ENCODE measurements at places on chromosomes 4 and X.

- DNase-seq = no peak
Measured at GRCh38 chr4:85548841-85549240, 73.9 kb downstream of the ARHGAP24 start.

GRCh38 chr4:98663226-98664006 is 5.0 kb upstream of the TSPAN5 start:
- peak; percentile 63 for DNase-seq

DNA sequence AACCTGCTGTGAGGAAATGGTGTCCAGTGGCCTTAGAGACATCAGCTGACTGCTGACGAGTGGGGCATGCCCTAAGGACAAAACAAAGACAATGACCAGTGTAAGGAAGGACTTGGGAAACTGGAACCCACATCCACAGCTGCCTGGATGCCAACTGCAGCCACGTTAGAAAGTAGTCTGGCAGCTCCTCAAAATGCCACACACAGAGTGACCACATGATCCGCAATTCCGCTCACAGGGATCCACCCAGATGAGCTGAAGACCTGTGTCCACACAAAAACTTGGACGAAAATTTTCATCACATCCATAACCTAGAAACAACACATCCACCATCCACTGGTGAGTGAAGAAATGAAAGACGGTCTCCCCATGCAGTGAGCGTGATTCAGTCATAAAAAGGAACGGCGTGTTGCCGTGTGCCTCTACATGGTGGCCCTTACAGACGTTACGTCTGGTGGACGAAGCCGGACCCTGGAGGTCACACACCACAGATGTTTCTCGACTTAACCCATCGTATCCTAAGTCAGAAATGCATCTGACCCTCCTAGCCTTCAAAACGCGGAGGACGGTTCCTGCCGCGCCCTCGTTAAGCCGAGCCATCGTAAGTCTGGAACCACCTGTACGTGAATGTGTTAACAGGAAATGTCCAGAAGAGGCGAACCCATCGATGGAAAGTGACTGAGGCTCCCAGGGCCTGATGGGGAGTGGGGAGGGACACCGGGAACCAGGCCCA is 40.6 kb upstream of the MXD4 start:
- DNase-seq = no peak

- DNase-seq = no peak
Measured at GRCh38 chr4:136829280-136829679, 703.0 kb downstream of the PCDH18 start.

DNA sequence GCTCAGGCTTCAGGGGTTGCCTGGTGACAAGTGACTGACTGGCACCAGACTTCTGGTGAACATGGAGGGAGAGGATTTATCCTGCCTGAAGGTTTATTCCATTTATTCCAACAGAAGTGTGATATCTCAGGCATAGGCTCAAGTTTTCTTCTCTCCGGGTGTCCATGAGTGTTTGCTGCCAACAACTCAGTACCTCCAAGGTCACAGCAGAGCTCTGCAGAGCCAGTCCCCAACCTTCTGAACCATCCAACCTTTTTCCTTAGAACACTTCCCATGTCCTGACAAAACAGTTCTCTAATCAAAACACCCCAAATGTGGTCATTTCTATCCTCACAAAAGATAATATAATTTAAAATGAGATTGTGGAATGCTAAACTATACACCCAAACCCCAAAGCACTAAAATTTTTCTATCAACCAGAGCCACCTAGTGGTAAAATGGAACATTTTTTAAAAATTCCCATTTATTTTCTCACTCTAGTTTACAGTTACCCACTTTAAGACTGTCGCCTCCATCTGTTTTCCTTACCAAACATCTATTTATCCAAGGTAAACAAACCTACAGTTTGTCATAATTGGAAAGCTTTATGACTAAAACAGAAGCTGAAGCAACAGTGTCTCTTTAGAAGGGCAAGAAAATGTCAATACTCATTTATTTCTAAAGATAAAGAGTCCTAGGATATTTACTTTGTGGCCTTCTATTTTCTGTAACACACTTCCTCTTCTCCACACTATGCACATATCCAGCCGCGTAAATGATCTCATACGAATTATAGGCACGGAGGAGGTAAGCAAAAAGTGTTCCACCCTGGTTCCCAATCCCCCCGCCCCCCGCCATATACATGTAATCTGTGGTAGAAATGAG is 39.5 kb downstream of the TMEM154 start:
- DNase-seq = no peak

GRCh38 chrX:34810364-34810763 is 132.2 kb upstream of the FAM47B start:
- no peak for DNase-seq

DNA sequence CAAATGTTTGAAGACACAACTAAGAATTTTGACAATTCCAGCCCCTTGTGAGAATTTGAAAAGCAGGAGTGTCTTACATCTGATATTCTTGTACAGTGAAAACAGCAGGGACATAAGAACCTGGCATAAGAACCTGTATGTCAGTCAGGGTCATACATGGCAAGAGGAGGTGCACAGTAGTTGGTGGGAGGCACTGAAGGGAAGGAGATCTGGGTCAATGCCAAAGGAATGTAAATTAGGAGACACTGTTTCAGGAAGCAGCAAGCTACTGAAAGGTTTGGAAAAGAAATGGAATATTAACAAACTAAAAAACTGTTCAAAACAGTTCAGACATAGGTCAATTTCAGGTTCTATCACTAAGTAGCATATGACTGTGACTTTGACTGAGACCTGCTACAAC is 25.0 kb upstream of the SPP1 start:
- DNase-seq = no peak

DNA sequence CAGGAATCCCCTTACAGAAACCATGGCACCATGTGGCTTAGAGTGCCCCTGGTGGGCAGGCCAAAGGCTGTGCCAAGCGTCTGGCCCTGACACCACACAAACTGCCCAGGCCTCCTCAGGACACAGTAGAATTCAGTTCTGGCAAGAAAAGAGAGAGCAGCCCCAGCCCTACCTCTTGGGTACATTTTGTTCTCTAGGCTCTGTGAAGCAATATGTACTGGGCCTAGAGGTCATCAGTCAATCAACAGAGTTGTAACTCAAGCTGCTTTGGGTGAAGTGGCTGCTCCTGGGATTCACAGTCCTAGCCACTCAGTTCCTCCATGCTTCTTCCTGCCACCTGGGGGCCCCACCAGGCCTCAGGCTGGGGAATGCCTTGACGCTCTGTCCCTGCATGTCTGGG is 158.1 kb upstream of the MAMLD1 start:
- no peak for DNase-seq

DNA sequence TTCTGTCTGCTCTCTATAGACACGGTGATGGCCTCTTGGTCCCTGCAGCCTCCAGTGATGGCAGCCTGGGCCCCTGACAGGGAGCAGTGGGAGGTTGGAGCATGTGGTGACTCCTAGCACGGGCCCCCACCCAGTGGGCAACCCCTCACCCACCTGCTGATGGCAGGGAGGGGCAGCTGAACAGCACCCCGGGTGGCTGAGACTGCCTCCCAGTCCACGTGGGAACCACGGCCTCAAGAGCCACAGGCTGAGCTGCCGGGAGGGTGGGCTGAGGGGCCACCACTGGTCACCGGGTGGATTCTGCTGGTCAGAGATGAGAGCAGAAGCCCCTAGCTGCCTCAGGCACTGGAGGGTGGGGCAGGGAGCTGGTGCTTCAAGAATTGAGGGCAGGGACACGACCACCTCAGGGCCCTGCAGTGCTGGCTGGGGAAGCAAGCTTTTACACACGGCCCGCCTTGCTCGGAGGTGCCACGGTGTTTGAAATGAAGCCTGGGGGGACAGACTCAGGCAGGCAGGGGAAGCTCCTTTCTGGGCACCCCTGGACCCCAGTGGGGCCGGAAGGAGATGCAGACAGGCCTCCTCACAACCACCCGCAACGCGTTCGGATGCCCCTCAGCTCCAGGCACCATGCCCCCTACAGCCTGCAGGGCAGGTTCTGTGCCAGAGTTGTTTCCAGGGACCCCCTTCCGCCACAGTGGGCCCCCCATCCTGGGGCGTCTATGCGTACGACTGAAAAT is 6.3 kb upstream of the HAUS3 start:
- DNase-seq = no peak

DNA sequence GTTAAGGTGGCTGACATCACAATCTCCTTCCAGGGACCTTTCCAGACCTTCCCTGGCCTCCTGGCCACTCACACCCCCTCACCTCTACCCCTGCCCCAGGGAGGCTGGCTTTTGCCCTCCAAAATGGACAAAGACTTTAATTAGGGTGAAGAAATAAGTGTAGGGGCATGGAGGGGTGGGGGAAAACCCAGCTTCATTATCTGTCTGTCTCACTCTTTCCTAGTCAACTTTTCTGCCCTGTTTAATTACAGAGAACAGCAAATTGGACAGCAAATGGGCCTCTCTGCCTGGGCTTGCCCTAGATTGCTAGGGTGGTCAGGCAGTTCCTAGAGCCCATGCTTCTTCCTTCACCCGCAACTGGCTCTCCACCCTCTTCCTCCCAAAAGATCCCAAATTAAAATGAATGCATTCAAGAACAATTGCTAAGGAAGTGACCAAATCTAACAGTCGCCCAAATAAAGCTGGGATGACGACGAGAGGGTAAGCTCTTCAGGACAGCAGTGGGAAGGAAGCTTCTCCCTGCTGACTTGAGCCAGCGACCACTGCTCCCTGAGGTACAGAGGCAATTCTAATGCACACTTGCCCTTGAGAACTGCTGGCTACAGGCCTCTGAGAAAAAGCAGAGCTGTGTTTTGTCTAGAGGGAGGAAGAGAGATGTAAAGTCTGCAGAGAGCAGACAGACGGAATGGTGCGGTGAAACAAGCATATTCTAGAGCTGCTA is 12.4 kb downstream of the RAI2 start:
- DNase-seq = no peak

All from bone marrow (tissue), 2 donors.